Calu3 (cell line): ENCODE measurements at places on chromosomes 5 and 9. TPM values are rescaled to one million over a fixed set of nuclear protein-coding genes. Genes with fewer than 3 reads are reported as not detected.

GRCh38 chr9:90240541-90240940 lies 402.1 kb downstream of the DIRAS2 start:
- DNase-seq = no peak

RAD50 gene
- 35.9 and 36.2 TPM in 2 replicates for total RNA-seq

DNA sequence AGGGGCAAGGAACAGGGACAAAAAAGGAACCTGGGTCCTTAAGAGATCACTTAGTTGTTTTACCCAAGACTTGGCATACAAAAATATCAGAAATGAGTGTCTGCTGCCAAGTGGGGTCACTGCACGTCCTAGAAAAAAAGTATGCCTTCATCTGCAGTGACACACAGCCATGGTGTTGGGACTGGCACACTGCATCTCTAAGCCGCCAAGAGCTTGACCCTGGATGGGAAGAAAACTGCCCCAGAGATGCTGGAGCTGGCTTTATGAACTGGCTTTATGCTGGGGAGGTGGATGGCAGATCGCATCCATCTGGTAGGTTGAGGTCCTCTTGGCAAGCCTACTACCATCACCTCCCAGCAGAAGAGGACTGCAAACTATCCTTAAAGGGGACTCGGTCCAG lies 51.7 kb downstream of the IRF1 start:
- DNase-seq = no peak

UAP1L1 gene
- total RNA-seq = 9.1 and 10.8 TPM in 2 replicates

DNA sequence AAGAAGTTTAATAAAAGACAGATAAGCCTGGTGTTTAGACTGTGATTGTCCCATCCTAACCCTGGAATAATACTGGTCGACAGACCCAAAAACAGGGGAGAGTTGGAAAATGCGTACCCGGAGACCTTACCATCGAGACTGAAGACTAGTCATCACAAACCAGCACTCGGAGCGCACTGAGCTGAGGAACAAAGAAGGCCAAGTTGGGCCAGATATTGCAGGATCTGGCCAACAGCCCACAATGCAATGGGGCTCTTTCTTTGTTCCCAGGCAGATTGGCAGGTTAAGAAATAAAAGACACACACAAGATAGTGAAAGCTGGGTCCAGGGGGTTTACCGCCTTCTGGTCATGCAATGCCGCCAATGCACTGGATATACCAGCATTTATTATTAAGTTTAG lies 188.7 kb upstream of the RAI14 start:
- no peak for DNase-seq

- DNase-seq = no peak
These were observed 36.1 kb downstream of the PAPPA start for GRCh38 chr9:116189683-116190082.

SLC36A3 gene
- total RNA-seq = not detected in 2 replicates

BHMT gene
- total RNA-seq = not detected in 2 replicates

CCDC192 gene
- total RNA-seq = 2.1 and 2.5 TPM in 2 replicates

DNA sequence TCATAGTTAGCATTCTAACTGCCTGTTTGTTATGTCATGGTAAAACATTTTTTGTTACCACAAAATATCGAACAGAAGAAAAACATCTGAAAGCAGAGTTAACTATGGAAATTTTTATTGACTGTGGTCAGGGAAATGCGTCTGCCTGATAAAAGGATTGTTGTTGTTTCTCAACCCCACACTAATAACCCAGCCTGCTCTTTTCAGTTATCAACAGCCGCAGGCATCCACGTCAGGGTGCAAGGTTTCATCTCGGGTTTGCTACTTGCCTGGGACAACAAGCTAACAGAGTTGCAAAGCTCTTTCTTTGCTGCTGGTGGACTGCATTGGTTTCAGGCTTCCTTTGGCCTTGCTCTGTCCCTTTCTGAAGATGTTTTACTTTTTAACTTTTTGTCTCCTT lies 969.2 kb downstream of the CDH18 start:
- peak; percentile 53 for DNase-seq

- no peak for DNase-seq
These were observed 40.9 kb downstream of the NACC2 start for GRCh38 chr9:136054146-136054545.

- DNase-seq = no peak
These were observed 11.3 kb downstream of the FRMD3 start for GRCh38 chr9:83526901-83527300.

DNA sequence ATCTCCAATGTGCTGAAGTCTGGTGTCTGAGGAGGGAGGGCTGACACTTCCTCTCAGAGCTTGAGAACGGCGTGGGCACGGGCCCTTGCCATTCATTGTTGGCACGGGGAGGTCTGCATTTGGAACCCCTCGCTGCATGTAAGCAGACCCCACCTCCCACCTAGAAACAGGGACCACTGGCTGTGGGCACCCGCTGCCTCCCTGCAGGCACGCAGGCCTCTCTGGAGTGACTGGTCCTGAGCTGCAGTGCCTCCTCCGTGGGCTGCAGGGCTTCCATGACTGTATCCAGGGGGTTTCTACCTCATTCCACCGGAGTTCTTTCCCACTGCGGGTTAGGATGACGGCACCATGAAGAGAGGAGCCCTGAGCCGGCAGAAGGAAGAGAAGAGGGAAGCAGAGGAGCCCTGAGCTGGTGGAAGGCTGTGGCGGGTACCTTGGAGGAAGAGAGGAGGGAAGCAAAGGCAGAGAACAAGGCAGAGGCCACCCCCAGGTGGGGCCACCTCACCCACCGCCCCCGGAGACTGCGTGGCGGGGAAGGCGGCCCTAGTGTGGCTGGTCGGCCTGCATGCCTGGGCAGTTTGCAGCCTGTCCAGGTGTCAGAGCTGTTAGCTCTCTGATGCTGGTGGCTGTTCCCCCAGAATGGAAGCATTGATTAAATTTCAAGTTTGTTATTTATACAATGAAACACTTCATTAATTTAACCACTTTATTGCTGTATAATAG lies 74.9 kb upstream of the CACNA1B start:
- no peak for DNase-seq

ANGPTL2 gene
- total RNA-seq = not detected in 2 replicates

- no peak for DNase-seq
These were observed 9.2 kb downstream of the ANXA1 start for GRCh38 chr9:73160868-73161267.

GRCh38 chr5:160675988-160676387 lies 176.0 kb downstream of the ATP10B start:
- no peak for DNase-seq

PIP5K1B gene
- 8.6 and 9.0 TPM in 2 replicates for total RNA-seq

DNA sequence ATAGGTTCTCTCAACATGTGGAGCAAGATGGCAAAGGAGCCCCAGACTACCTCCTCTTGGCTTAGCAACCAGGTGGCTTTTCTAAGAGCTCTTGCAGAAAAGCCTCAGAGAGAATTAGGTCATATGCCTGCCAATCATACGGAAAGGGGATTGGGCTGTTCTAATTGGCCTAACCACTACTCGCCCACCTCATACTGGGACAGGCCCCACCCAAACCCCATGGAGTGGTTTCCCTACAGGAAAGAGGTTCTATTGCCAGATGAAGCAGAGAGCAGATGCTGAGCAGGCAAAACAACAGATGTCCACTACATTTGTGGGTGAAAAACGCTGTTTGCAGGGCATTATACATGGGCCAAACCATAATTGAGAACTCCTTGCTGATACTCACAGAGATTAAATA lies 29.0 kb downstream of the ABLIM3 start:
- DNase-seq = no peak

DNA sequence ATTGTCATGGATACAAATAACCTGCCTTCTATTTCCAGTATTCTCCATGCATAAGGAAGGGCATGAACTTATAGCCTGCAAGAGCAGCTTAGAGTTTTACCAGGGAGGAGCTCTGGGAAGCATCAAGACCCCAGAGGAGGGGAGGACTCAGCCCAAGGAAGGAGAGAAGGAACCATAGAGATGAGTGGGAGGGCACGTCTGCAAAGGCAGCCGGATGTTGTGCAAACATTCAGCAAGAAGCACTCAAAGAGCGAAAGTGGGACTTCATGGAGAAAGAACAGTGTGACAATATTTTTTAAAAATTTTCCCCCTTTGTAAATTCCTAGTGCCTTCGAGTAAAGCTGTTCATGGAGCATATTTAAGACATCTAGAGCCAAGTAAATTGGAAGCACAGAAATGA lies 270.1 kb upstream of the PTGER4 start:
- no peak for DNase-seq

CCDC127 gene
- 7.3 and 7.8 TPM in 2 replicates for total RNA-seq

DNA sequence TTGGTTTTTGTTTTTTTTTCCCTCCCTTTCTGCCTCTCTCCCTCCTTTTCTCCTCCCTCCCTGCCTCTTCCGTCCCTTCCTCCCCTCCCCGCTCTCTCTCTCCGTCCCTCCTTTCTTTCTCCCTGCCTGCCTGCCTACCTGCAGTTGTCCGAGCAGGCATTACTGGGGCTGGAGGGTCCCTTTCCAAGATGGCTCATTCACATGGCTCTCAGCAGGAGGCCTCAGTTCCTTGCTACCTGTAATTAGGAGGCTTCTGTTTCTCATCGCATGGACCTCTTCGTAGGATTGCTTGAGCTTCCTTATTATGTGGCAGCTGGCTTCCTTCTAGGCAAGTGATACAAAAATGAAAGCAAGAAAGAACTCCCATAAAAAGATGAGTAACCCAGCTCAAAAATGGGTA lies 8.0 kb downstream of the RGS3 start:
- no peak for DNase-seq

- DNase-seq = no peak
These were observed 288.9 kb upstream of the DMAC1 start for GRCh38 chr9:8088477-8088876.

GRCh38 chr9:75988663-75989062 lies 98.2 kb downstream of the PCSK5 start:
- no peak for DNase-seq

DNA sequence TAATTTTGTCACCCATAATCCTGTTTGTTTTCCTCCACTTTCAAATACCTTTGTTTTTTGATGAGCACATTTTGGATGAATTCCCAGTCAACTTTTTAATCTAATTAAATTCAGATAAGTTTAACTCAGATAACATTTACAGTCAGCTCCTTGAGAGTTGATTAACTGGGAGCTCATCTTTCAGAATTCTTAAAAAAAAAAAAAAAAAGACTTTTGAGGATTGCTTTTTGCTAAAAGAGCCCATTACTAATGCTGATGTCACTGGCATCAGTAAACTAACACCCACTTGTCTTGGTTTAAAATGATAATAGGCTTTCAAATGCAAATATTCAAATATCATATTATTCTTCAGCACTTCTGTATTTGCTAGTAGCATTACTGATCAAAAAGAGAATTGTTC lies 47.1 kb upstream of the NFIB start:
- DNase-seq = no peak

CTXN3 gene
- not detected in 2 replicates for total RNA-seq

GRCh38 chr9:79357616-79358015 lies 214.1 kb upstream of the TLE4 start:
- no peak for DNase-seq

DNA sequence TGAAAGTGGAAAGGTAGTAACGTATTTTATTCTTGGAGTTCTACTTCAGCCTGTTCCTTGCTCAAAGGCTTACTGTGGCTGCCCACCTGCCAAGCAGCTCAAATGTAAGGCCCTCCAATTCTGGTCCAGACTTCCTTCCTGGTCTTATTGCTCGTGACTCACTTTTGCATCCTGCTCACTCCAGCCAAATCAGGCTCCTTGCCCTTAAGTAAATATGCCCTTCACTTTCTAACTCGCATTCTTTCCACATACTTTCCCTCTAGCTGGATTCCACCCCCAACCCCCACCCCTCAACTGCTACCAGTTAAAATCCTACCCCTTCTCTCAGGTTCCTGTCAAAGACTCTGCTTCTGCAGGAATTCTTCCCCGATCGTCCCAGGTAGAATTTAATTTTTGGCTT lies 96.6 kb downstream of the GALNT10 start:
- DNase-seq = peak; percentile 71

DNA sequence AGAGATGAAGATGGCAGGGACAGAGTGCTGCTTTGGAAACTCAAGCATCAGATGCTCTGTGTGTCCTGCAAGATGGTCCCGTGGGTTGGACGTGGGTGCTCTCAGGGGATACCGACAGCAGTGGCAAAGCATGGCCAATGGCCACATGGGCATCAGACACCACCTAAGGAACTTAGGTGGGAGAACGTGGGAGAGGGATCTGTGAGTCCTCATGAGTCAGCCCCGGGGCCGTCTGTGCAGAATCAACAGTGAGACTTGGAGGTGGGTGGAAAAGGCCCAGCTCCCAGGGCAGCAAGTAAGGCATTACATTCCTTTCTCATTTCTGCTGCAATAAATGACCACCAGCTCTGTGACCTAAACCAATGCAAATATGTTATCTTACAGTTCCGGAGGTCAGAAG lies 77.0 kb downstream of the RAD23B start:
- no peak for DNase-seq

DNA sequence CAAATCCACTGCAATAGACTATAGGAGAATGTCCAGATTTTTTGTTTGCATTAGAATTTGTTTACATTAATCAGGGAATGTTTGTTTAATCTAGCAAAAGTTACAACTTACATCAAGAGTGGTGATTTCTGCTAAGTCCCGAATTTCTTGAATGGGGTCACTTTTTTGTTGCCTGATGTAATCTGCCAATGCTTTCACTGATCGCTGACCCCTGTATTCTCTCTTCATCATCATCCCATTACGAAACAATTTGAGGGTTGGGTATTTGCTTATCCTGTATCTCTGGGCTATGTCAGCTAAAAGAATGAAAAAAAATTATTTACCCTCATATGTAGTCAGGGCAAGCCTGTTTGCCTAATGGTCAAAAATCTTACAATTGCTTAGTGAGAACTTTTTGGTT lies 76.9 kb downstream of the ERP44 start:
- DNase-seq = no peak

FCN1 gene
- total RNA-seq = not detected in 2 replicates
